ENCODE measurements at places on chromosomes 4 and X.

DNA sequence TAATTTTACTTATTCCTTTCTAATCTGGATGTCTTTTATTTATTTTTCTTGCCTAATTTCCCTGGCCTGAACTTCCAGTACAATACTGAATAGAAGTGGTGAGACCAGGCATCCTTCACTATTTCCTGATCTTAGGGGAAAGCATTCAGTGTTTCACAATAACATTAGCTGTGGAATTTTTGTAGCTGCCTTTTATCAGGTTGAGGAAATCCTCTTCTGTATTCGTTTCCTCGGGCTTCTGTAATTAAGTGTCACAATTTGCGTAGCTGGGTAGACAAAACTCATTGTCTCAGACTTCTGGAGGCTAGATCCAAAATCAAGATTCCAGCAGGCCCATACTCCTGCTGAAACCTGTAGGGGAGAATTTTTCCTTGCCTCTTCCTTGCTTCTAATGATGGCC is 598.4 kb upstream of the FTHL17 start:
- DNase-seq: no peak

DNA sequence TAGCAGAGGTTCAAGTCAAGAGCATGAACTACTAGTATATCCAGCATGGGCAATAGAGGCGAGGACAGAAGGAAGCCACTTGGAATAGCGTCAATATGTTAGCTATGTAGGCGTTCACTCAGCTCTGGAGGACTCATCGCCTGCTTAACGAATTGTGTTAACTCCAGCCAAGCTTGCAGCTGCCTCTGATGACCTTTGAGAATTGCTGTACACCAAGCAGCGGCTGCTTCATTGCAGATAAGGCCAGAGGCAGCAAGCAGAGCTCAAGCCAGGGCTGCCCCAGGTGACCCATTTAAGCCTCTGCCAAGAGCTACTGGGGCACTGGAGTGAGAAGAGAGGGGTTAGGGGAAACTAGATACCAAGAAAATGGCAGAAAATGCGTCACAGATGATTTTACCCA is 160.2 kb upstream of the IGFBP7 start:
- DNase-seq: no peak

- no peak for DNase-seq
Observed at GRCh38 chr4:80171251-80171650, 26.1 kb upstream of the PRDM8 start.

GRCh38 chr4:130563185-130563888 is 1467.4 kb downstream of the C4orf33 start:
- no peak for DNase-seq

DNA sequence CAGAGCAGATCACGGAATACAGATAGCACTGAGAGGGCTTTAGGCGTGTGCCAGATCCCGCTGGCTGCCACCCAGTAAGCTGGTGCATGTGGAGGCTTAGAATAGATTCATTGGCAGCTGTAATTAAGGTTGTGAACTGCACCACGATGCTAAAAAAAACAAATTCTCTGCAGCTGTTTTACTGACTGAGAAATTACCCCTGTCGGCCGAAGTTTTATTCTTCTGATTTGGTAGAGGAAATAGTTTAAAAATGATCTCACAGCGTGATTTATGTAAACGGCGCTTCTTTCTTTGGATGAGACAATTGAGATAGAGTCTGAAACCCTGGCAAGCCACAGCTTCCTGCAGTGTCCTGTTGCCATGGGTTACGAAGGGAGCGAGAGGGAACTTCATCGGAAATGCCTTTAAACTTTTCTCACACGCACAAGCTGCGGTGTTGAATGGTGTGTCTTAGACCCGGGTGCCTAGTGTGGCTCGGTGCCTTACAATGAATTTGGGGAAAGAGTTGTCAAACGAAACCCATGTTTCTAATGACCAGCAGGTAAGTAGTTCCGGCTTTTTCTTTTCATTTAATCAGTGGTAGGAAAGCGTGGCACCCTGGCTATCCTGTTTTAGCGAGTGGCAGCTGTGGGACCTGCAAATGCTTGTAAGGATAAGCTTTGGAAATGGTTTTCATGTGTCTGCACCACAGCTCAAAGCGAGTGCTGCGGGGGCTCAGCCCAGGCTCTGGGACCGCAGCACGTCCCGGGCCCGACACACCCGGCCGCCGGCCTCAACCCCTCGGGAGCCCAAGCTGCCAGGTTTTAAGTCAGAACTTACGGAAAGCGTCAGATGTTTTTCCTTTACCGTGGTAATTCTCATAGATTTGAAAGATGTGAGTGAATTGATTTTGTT is 71.7 kb upstream of the HGFAC start:
- DNase-seq: no peak

DNA sequence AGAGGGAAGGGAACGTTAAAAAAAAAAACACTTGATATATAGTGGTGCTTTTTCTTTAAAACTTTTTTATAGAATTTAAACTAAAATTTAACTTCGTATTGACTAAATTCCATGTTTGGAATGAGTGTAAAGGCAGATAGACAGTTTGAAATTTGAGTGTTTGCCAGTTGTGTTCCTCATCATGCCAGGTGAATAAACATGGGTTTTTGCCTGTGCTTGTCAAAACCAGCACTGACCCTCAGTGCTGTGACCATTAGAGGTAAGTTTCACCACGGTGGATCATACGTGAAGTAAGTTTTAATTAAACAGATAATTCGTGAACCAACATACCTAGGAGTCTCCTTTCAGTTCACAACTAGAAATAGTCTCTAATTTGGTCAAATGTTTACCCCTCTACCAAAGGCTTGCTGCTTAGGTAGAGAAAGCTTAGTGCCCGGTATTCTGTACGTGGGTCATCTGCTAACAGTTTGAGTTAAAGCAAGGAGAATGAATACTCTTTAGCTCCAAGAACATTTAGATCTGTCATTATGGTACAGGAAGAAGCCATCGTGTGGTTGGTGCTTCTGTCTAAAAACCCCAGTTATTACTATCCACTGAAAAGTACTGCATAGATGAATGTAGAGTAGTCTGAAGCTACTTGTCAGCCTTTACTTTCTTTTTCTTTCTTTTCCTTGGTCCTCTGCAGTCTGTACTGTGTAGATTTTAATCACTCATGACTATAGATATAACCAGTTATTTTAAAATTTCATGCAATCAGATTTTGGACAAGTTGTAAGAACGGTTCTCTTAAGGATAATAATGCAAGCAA is 32.7 kb downstream of the KIAA0232 start:
- DNase-seq: no peak

DNA sequence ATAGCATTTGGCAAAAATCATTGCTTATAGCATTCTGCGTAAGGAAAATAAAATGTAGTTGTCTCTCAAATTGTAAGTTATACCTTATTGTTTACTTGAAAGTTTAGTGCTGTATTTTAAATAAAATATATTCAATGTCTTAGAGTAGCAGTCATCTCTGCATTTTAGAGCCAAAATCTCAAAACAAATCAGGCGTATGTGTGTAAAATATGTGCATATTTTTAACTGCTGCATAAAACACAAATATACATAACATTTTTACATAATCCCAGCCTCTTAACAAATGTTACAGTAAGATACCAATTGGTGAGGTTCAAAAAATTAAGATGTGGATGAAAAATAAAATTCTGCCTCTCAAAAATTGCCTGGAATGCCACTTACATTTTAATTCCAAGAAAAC is 145.8 kb upstream of the AGA start:
- no peak for DNase-seq

DNA sequence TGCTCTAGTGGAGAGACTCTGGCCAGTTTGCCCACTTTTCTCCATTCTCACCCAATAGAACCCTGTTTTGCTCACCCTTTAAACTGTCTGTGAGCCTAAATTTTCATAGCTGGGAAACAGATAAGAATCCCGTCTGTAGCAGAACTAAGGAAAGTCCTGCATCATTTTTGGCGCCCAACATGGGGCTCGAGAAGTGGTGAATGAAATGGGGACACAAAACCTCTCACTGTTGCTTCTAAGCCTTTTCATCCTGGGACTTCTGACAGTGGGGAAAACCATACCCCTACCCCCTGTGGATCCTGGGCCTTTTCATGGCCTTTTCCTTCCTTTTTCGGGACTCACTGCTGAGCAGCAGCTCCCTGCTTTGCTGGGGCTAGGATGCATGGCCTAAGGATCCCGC is 189.9 kb downstream of the INPP4B start:
- DNase-seq: peak; percentile 1

GRCh38 chr4:52954560-52955170 is 92.5 kb downstream of the RASL11B start:
- DNase-seq: no peak

GRCh38 chr4:885353-885752 is 46.8 kb downstream of the GAK start:
- DNase-seq: no peak

GRCh38 chr4:3420606-3420955 is 21.2 kb upstream of the HGFAC start:
- no peak for DNase-seq

DNA sequence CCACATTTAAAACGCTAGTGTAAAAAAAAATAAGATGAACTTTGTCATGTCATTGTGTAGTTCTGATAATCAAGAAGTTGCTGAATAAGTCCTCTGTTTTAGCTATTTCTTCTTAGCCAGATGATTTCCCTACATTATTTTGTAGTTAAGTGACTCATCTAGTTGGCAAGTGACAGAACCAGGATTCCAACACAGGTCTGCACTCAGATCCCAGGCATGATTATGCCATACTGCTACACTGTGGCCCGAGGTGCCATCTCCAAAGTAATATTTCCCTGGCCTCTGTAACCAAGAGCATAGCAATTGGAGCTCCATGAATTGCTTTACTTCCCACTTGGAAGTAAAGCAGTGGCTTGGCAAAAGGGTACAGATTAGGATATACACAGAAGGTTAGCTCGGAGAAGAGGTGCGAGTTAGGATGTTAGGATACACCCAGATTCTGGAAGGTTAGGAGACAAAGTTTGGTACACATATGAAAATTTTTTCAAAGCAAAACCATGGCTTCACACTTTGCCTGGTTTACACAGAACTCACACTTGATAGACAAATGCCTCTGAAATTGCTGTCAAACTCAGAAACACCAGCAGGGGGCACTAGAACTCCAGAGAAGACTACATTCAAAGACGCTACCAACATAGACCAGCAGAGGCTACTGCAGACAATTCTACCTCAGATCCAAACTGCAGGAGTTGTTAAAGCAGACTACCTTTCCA is 41.4 kb downstream of the SRPX2 start:
- peak; percentile 32 for DNase-seq

DNA sequence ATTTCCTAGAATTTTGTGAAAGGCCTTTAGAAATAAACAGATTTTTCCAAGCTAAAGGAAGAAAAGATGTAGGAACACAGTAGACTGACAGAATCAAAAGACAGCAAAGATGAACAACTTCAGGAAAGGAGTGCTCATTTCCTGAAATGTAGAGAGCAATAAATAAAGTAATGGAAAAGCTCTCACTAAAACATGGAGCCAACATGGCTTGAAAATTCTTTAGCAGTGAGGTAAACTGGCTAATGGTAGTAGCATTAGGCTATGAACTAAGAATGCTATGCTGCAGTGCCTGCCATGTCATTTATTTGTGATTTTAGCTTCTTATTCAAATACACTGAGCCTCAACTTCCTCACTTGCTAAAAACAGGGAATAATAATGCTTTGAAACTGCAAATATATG is 108.7 kb downstream of the IQCM start:
- DNase-seq: no peak

DNA sequence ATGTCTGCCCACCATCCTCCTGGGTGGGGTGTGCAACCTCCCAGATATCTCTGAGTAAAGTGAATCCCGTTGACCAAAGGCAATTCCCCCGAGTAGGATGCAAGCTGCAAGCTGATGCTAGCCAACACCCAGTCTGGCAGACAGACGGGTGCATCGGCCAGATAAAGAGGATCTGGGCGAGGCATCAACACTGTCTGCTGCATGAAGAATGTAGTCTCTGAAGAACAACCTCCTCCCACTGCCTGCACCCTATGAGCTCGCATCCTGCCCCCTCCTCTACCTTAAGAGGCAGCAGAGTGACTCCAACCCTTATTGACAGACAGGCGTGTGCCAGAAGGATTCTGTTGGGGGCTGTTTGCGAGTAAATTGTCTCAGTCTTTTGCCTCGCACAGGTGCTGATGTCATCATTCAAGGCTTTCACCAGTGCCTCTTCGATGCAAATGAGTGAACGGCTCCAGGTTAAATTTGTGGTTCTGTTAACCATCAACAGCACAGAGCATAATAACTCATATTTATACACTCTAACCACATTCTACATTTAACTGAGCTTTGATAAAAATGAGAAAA is 546.9 kb downstream of the BCOR start:
- DNase-seq: no peak

GRCh38 chr4:152028131-152028530 is 267.3 kb upstream of the GATB start:
- no peak for DNase-seq

- DNase-seq: no peak
Observed at GRCh38 chrX:70168238-70169188, 8.8 kb upstream of the DGAT2L6 start.

GRCh38 chr4:123869286-123870215 is 473.0 kb downstream of the SPRY1 start:
- no peak for DNase-seq

DNA sequence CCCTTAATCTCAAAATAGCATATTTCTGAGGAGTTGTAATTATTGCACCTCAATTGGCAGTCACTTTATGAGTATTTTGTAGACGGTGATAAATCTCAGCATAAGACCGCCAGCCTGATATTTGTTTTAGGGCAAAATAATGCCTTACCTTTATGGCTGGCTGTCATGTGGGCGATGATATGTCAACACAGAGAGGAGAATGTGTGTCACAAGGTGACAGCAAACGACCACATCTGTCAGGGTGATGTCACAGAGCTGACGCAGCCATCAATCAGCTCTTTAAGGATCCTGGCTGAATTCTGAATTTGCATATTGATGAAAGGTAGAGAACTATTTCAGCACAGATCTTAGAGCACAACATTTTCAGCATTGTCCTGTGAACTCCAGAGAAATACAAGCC is 209.7 kb downstream of the CEP135 start:
- DNase-seq: no peak

DNA sequence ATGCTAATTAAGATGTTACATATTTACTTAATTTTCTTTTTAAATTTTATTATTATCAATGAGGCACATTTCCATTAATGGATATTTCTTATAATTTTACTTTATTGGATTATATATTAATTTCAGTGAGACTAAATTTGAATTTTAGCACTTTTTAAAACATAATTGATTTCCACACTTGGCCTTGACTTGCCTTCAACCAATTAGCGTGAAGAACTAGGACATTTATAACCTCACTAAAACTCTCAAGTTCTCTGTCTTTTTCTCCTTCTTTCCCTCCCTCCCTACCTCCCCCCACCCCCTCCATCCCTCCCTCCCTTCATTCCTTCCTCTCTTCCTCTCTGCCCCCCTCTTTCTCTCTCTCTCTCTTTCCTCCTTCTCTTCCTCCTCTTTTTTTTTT is 1618.1 kb downstream of the C4orf33 start:
- no peak for DNase-seq

Measured in CD4-positive, alpha-beta T cell (primary cell).